ENCODE measurements at places on chromosomes 5 and 9. TPM values are rescaled to one million over a fixed set of nuclear protein-coding genes. Genes with fewer than 3 reads are reported as not detected.

- DNase-seq = no peak
Observed at GRCh38 chr5:138969323-138970002, 94.3 kb upstream of the LRRTM2 start.

DNA sequence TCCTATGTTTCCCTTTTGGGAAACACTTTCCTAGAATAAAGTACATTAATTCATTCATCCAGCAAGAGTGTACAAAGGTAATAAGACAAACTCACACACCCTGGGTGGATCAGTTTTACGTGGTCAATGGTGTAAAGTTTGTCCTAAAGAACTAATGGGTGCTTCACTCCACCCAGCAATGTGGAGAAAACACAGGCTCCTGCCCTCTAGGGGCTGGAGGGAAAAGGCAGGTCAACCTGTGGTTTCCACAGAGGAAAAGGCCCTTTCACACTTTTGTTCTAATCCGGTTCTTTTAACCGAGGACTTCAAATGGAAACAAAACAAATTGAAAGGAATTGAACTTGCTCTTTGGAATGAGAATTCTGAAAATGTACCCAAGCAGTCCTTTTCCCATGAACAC is 80.9 kb upstream of the SPOCK1 start:
- DNase-seq = no peak

DNA sequence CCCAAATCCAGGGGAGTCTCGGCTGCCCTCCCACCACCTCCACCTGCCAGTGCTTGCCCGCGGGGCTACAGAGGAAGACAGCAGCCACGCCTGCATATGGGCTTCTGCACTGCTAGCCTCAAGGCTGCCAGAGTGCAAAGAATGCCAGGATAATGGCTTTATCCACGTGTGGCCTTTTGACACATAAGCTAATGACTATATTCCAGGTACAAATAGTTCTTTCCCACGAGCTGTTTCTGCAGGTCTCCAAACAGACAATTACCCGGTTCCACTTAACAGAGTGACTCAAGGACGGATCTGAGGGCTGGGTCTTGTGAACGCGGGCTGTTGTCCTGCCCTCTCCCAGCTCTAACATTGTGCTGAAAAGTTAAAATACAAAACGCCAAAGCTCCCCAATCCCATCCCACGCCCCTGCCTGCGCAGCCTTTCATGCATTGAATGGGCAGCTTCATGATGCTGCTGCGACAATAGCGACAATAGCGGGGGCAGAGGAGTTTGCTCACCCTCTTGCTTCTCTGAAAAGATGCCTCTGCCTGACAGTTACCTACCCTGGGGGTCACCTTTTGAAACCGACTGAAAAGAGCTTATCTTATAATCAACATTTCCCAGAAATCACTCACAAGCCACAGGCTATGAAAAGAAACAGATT is 39.1 kb upstream of the MSH3 start:
- no peak for DNase-seq

DNA sequence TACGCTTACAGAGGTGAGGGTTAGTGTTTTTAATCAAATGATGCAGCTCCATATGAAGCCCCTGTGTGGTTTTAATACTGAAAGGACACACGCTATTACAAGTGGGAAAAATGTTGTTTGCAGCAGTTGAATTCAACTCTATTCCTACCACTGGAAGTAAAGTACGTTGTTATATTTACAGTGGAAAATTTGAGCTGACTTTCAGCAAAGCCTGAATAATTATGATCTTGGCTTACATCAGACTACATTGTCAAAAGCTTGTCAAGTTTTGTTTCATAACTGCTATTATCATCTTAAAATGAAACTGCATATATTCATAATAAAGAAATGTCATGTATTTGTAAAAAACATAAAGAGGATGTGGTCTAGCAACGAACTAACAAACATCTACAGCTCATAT is 818.5 kb downstream of the SEMA5A start:
- DNase-seq = no peak

The HTR1A gene
- not detected for total RNA-seq
